T-helper 1 cell (primary cell): ENCODE measurements at places on chromosomes 7 and 10.

GRCh38 chr7:110531186-110531585, 559.7 kb upstream of the LRRN3 start:
- DNase-seq = no peak

GRCh38 chr10:98361131-98362025, 53.6 kb downstream of the PYROXD2 start:
- no peak for DNase-seq

GRCh38 chr10:121698336-121698735, 100.1 kb upstream of the FGFR2 start:
- no peak for DNase-seq

DNA sequence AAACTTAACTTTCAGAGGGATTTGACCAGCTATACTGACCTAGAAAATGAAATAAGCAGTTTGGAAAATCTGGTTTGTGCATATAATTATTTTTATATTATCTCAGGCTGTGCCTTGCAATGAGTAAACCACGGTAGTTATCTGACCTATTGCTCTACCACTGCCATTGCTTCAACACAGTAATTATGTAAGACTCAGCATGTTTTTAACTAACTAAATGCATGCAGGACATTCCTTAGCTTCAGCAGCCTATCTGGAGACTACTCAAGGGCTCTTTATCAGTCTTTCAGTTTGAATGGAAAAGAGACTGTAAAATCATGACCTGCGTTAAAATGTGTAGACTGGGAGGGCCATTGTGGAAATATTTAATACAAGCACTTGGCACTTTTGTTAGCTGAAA, 22.5 kb downstream of the CHN2 start:
- DNase-seq = no peak

DNA sequence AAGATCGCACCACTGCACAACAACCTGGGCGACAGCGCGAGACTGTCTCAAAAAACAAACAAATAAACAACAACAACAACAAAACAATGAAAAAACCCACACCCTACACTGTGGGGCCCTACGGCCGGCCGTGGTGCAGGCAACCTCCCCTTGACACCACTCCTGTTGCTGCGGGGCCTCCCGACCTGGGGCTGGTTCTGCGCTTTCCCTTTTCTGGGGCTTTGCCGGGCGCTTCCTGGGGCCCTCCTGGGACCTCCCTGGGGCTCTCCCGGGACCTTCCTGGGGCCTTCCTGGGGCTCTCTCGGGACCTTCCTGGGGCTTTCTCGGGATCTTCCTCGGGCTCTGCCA, 46.6 kb downstream of the INSIG1 start:
- no peak for DNase-seq

DNA sequence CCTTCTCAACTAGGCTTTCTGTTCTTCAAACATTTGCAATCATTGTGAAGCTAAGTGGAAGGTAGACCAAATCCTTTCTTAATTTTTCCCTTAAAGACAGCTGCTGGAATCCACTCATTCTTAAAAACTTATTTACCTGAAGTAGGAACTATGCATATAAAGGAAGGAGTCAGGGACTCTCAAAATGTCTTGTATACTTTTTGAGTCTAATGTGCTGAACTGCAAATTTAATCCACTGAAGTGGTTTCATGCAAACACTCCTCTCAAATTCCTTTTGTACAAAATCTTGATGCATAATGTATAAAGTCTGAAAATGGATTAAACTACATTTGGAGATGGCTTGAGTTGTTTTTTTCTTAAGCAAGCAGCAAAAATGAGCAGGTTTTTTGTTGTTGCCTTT, 118.0 kb downstream of the CABCOCO1 start:
- DNase-seq = no peak

GRCh38 chr10:117616179-117616578, 73.6 kb downstream of the EMX2 start:
- no peak for DNase-seq

DNA sequence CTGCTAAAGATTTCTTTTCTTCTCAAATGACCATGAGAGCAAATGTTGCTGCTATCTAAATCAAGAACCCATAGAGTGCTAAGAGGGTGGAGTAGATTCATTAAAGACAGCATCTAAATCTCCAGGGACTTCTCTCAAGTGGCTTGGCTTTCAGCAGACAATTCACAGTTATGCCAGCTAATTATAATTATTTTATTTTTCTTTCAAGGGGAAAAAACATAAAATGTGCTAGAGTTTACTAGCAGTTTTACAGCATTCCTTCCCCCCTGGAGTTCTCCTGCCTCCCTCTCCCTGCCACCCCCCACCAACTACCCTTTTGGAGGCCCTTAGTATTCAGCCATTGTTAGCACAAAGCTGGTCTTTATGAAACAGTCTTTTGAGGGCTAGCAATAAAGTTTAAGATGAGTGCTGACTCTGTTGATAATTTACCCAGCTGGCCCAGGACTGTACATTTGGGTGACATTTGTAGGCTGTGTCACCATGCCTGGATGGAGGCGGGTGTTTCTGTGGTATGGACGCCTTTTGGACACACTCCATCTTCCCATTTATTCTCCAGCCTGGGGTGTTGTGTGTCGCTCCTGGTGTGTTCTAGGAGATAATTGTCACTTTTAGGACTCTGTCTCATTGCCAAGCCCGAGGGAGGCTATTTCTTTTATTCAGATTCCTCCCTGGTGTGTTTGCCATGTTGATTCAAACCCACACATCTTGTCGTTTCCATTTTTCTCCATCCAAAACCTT, 160.2 kb downstream of the CREB5 start:
- DNase-seq = no peak

DNA sequence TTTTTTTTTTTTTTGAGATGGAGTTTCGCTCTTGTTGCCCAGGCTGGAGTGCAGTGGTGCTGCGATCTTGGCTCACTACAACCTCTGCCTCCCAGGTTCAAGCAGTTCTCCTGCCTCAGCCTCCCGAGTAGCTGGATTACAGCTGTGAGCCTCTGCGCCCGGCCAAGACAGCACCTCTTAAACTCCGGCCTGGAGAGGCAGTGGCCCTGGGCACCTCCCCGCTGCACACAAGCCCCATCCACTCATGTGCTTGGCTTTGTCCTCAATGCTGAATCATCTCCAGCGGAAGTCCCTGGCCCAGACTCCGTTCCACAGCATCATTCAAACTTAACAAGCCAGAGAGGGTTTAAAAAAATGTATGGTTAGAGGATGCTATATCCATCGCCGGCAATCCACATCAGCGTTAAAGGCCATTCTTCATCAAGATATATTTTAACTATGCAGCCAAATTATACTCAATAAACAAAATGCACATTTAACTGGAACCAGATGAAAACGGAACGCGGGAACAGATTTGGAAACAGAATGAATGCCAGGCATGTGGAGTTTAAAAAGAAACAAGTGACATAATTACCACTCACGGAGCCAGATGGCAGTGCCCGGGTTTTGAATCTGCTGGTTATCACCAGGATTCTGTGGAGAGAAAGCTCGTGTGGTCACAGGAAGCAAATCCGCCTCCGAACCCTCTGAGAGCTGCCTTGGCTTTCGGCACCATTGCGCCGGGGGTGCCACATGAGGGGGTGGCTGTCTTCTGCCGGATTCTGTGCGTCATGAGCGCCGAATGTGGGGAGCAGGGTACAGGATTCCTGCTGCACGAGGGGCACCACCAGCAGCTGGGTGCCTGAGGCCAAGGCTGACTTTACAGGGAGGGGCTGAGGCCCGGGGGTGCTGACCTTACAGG, 45.6 kb upstream of the CFAP46 start:
- DNase-seq = no peak

DNA sequence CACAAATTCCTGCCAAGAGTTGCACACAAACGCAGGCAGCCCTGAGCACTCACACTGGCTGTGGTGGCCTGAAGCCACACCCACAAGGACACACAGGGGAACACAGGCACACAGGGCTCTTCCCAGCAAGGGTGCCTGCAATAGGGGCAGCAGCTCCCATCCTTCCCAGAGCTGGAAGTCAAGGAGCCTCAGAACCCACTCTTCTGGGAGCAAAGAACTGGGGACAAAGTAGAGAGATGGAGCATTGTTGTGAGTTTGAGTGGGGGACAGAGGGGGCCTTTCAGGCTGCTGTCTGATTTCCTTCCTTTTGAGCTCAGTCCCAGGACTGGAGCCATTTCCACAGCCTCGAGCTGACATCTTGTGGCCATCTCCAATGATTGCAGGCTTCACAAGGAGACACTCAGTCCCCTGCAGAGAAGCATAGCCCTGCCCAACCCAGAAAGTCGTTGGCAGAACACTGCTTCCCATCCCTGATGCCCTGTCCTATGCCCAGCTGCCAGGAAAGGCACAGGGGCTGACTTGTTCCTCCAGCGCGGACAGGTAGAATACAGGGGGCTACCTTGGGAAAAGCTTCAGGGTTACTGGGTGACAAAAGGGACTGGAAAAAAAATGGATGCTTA, 34.4 kb upstream of the SLF2 start:
- DNase-seq = no peak

GRCh38 chr10:104264783-104265182, 4.2 kb upstream of the GSTO2 start:
- no peak for DNase-seq

DNA sequence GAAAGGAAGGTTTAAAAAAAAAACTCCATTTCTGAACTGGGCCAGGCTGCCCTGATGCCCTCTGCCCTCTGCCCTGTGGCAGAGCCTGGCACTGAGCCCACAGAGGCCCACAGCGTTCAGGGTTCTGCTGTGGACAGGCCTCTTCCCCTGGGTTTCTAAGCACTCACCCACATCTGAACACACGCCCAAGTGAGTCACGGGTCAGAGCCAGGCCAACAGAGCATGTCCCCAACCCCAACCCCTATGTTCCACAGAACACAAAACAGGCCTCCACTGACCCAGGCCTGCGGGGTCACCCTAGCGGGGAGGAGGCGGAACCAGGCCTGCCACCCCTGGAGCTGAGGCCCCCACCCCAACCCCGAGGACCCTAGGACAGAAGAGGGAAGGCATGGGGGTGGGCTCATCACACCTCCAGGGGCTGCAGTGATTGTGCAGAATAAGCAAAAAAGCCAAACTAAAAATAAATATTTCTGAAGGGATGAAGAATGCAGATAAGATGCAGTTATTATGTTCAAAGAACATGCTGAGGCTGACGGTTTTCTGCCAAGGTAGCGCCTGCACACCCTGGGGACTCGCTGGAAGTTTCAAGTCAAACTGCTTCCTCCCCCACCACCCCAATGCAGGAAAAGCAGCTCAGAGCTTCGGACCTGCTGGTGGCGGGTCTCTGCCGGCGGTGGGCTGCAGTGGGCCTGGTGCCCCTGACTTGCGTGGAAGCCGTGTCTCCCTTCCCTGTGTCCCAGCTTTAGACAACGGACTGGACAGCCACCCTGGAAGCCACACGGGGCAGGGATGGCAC, 5.4 kb downstream of the WDR86 start:
- DNase-seq = no peak

GRCh38 chr10:16780338-16780880, 36.8 kb downstream of the RSU1 start:
- DNase-seq = no peak

- DNase-seq = no peak
Measured at GRCh38 chr7:13016592-13017332, 329.3 kb downstream of the ARL4A start.

DNA sequence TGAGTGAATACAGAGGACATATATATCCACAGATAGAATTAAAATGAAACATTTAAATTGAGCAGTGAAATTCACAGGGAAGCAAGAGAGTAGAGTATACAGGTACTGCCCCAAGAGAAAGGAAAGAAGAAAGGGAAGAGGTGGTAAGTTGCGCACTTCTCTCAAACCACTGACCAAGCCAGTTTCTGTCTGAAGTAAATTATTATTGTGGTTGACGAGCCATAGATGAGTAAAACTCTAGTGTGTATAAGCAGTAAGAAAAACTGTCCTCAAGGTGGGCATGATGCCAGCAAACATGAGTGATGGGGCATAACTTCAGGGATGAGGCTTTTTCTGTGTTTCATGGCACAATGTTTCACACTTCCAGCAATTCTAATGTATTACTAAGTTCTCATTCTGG, 4.4 kb upstream of the BET1 start:
- DNase-seq = no peak

DNA sequence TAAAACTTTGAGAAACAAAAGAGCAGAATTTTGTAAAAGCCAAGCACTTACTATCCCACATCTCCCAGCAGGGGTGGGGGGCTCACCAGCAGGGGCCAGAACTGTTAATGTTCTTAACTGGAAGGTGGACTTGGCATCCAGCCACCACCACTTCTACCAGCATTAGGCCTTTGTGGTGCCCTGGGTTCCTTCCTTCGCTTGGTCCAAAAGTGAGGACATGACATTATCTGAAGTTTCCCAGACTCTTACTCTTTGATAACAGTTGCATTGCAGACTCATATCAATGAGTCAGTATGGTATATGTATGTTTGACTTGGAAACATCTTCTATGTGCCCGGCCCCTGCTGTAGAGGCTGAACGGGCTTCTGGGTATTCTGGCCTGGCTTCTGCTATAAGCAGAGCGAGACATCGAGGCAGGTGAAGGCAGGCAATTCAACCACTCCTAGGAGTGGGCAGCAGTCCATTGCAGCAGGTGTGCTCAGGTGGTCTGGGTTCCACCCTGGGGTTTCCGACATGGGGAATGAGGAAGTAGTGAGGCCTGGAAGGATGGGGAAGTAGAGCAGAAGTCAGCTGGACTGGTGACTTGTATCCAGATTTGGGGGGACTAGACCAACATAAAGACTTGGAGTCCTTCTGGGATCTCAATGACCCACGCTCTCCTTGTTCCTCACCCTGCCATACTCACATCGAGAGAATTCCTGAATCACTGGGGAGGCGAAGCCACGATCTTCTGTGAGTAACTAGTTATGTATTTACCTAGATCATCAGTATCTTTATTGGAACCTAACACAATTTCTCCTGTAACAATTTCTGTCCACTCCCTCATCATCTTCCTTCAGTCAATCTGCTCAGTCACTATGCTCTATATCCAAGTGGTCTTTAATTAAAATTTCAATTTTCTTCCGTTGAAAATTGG, 4.1 kb downstream of the ZNF777 start:
- DNase-seq = no peak

DNA sequence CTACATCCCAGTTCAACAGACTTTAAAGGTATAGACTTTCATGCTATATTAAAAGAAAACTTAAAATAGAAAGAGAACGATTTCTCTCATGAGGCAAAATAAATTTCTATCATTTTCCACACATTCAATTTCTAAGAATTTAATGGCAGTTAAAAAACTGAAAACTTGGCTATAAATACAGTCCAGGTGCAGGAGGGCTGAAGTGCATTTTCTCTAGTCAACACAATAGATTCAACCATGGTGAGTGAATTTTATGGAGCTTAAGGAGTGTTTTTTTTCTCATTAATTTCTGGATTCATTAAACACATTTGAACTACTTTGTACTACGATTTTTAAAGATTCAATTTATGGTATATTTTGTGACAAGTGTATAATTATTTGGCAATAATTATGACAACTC, 240.8 kb upstream of the SLC26A5 start:
- DNase-seq = no peak

GRCh38 chr10:99330347-99330924, 1.3 kb downstream of the CNNM1 start:
- DNase-seq = no peak
